Stimulated activated CD8-positive, alpha-beta memory T cell treated with anti-CD3 and anti-CD28 coated beads, Interleukin-15, amount 100 ng/mL, for 1 hour (primary cell): ENCODE measurements at places on chromosomes 12 and 14.

DNA sequence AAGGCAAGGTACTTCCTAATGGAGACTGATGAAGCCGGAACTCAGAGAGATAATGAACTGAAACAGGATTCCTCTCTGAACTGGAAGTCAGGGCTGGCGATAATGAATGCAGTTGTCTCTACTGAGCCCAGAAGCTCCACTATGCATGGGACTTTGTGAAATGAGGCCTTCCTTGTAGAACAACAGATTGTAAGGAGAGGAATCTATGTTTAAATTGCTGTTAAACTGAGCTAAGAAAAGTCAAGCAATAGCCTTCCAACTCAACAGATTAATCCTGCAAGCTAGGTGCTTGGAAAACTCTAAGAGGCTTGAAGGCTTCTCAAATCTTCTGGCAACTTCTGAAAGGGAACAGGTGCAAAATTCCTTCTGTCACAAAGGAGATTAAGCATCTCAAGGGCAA lies 119.5 kb upstream of the ARHGAP5 start:
- DNase-seq: no peak

DNA sequence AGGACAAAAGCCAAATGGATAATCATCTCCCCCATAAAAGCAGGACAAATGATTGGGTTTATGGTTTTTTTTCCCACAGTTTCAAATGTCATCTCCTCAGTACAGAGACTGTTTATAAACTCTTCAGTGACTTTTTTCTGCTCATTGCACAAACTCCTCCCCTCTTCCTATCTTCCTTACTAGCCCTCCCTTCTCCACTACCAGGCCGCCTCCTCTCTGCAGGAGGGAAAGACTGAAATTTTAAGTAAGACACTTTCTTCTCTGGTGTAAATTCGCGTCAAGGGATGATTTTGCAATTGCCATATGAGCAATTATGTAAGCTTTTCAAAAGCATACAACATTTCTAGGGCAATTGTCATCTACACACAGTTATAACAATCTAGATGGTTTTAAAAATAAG lies 37.0 kb downstream of the BTG1 start:
- no peak for DNase-seq

GRCh38 chr12:124008595-124008994 lies 35.6 kb downstream of the ZNF664 start:
- DNase-seq: no peak

GRCh38 chr12:56884421-56884820 lies 49.8 kb downstream of the SDR9C7 start:
- DNase-seq: no peak

DNA sequence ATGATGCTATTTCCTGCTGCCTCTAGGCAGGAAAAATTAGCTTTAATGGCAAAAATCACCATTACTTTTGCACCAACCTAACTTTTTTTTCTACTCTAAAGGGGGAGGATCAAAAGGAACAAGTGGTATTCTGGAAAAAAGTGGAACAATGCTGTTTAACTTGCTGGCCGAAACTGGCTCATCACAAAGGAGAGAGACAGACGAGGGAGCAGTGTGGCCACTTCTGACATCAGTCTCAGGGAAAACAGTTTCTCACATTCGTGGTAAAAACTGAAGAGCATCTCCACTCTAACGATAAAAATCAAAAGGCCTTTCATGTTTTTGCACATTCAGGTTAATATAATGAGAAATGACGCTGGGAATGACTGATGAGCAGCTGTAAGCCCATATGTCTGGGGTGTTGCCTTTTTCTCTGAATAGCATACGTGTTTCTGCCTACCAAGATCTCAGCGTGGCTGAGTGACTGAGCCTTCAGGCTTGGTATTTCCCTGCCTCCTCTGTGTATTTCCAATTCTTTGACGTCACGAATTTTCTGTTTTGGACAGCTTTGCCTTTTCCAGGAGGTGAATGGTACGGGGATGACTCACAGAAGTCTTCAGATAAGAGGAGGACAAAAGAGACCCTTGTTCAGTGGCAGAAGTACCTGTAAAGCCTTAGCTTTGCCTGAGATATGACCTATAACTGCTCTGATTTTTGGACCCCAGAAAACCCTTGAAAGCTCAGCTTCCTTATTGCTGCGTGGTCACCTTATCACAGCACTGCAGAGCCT lies 358.8 kb downstream of the GLT1D1 start:
- DNase-seq: no peak

DNA sequence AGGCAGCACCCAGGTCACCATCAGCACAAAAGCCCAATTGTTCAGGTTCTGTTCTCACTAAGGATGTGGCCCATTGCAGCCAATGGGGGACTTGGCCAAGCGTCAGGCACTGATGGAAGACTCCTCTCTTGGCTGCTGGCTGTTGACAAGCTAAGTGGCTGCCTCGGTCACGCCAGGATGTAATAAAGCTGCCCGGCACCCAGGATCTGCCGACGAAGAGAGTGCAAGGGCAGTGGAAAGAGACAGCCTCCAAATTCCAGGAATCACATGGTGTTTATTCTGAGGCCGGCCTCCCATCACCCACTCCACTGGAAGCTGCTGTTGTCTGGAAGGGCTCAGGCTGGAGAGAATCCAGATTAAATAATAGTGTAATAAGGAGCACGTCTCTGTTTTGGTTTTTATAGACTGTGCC lies 451.8 kb upstream of the TBX3 start:
- no peak for DNase-seq

DNA sequence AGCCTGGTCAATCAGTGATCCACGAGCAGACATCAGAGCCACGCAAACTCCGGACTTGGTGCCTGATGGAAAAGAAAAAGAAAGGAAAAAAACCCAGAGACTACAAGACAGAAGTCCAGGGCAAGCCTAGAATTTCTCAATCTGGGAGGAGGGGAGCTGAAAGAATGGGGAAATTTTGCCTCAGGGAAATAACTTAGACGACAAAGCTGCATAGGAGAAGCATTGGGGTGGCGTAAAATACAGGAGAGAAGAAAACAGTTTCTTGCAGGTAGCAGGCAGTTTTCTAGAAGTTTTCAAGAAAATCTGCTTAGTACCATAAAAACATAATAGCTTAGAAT lies 2.6 kb upstream of the SLC11A2 start:
- DNase-seq: no peak

- DNase-seq: no peak
These were observed 260.0 kb upstream of the PLEKHG7 start for GRCh38 chr12:92442782-92443181.

- no peak for DNase-seq
These were observed 6.3 kb upstream of the MLXIP start for GRCh38 chr12:122072031-122072970.

- no peak for DNase-seq
These were observed 230.9 kb upstream of the NOVA1 start for GRCh38 chr14:26828741-26829140.

- DNase-seq: no peak
These were observed 261.4 kb downstream of the VRK1 start for GRCh38 chr14:97058589-97058988.

DNA sequence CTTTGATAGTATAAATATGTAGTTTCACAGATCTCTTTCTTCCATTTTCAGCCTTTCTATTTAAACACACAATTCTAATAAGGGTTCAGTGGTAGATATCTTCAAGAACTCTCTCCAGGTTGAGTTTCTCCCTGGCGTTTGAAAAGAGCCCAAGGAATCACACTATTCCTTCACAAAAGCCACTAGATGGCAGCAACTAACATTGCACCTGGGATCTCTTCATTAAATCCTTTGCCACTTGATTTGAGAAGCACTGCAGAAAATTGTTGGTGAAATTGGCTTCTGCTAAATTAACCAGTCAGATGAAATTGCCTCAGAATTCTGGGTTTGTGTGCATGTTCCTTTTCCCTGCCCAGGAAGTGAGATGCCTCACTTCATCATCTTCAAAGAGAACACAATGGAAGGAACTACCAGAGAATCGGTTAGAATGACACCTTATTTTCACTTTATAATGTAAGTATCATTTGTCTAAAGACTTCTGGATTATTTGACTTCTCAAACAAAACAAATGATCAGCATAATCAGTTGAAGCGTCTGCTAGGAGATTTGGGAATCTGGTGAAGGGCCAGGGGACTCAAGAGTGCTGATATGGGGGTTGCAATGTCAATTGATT lies 6.8 kb downstream of the CCDC198 start:
- DNase-seq: no peak

DNA sequence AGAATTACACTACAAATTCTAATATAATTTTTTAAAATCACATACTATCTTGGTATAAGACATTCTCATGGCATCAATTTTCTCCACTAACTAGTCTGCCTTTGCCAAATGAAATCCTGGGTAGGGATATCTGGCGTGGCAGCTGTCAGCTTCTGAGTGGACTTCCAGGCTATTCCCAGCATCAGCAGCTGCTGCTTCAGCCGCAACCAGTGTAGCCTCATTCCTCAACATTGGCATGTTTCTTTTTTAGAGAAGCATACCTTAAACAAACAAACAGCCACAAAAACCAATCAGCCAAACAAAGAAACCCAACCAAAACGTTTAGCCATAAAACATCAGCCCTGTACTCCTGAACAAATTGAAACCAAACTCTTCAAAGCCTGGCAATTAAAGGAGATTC lies 235.8 kb downstream of the SSPN start:
- no peak for DNase-seq

- no peak for DNase-seq
These were observed 23.0 kb downstream of the TSHR start for GRCh38 chr14:80978403-80978802.

GRCh38 chr14:74637178-74637550 lies 25.1 kb upstream of the LTBP2 start:
- DNase-seq: no peak
